Heart right ventricle (tissue), 16 donors: ENCODE measurements at places on chromosomes 4 and X.

DNA sequence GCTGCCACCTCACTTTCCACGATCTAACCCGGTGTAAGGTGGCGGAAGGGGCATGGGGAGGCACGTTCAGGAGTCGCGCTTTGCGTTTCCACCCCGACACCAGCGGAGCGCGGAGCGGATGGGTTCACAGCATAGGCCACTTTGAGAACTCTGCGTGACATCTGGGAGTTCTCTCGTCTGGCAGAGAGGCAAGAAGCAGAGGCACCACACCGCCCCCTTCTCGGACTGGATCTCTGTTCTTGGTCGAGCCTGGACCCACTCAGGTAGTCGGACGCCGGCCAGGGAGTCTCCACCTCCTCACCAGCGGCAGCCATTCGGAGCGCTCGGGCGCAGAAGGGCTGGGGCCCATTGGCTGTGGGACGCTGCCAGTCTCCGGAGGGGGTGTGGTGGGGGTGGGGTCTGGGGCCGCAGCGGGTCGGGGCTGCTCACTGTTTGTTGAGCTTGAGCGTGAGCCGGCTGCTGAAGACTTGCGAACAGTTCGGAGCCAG lies at the start of gene DACH2:
Gene DACH2, plus strand, starts transcription at position 428 of the 488 bp plus-strand sequence.
- peak; percentile 68 for DNase-seq

DNA sequence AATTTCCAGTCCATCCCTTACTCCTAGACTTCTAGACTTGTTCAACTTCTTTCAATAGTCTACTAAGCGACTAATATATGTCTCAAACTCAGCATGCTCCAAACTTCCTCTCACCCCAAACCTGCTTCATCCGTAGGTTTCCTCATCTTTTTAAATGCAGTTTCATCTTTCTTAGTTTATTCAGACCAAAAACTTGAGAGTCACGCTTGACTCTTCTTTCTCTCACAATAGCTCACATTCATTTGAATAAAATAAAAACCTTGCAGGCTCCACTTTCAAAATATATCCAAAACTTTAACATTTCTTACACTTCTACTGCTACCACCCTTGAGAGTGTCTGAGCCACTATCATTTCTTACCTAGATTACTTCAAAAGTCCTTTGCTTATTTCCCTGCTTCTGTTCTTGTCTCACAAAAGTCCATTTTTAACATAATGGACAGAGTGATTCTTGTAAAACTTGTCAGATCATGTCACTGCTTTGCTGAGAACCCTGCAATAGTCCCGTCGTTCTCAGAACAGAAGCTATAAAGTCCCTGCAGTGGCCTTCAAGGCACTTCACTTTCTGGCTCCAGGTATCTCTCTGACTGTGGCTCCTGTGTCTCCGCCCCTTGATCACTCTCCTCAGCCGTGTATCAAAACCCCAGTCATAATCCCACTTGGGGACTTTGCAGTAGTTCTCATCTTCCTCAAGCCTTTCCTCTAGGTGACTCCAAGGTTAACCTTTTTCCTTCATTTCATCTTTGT lies 167.6 kb downstream of the ARHGAP24 start:
- no peak for DNase-seq

- DNase-seq, result no peak
Observed at GRCh38 chrX:53447441-53447840, 13.3 kb upstream of the HSD17B10 start.

- no peak for DNase-seq
Observed at GRCh38 chrX:69015564-69016292, 149.5 kb downstream of the PJA1 start.
